Gastrocnemius medialis (tissue), 4 donors: ENCODE measurements at places on chromosomes 3 and 15. TPM values are rescaled to one million over a fixed set of nuclear protein-coding genes. Genes with fewer than 3 reads are reported as not detected.

GRCh38 chr3:71446260-71446659 lies 137.3 kb downstream of the FOXP1 start:
- DNase-seq, result no peak

- DNase-seq, result no peak
These were observed 26.8 kb upstream of the HERC1 start for GRCh38 chr15:63860555-63860954.

- no peak for DNase-seq
These were observed 66.6 kb downstream of the IGF1R start for GRCh38 chr15:98714922-98715321.

DNA sequence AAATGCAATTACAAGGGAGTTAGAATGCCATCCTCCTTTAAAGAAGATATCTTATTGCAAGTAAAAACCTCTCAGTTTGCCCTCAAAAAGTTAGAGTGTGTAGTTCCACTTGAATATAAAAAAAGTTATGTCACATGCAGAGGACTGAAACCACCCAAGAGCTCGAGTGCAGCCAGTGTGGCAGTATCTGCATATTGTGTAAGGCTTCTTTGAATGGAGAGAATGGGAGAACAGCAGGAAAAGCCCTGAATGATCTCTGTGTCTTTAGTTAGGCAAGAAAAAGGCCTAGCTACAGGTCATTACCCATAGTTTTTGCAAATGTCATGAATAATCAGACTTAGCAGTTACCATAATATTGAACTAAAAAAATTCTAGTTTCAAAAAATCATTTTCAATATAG lies 13.9 kb upstream of the TEX9 start:
- no peak for DNase-seq

DNA sequence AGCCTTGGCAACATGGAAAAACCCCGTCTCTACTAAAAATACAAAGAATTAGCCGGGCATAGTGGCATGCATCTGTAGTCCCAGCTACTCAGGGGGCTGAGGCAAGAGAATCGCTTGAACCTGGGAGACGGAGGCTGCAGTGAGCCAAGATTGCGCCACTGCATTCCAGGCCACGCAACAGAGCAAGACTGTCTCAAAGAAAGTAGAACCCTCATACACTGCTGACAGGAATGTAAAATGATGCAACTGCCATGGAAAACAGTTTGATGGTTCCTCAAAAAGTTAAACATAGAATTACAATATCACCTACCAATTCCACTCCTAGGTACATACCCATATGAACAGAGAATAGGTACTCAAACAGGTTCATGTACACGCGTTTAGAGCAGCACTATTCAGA lies 158.9 kb downstream of the TBC1D5 start:
- DNase-seq, result no peak

DNA sequence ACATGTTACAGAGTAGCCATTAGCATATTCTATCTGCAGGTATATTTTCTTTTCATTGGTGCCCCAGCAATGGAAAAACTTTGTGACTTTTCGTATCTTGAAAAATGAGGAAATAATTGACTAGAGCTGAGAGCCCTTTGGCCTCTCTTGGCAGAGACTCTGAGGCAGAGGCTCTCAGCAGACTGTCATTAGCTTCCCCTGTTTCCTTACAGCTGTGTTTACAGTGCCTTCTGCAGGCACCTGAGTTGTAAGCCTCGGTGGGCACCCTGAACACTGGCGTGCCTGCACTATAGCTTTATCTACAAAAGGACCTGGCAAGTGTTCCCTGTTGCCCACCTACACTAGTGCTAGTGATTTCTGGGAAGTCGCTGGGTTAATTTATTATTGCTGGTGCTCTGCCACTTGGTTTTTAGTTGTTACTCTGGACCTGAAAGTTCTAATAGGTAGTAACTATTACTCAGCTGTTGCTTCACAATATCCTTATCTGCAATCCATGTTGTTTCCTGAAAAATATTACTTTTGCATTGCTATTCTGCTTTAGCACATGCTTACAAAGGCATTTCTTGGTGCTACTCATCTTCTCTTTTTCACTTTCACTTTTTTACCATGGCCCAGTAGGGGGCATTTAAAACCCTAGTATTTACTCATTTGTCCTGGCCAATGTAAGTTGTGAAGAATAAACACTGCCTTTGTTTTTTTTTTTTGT lies 7.8 kb upstream of the GPR171 start:
- DNase-seq, result no peak

DNA sequence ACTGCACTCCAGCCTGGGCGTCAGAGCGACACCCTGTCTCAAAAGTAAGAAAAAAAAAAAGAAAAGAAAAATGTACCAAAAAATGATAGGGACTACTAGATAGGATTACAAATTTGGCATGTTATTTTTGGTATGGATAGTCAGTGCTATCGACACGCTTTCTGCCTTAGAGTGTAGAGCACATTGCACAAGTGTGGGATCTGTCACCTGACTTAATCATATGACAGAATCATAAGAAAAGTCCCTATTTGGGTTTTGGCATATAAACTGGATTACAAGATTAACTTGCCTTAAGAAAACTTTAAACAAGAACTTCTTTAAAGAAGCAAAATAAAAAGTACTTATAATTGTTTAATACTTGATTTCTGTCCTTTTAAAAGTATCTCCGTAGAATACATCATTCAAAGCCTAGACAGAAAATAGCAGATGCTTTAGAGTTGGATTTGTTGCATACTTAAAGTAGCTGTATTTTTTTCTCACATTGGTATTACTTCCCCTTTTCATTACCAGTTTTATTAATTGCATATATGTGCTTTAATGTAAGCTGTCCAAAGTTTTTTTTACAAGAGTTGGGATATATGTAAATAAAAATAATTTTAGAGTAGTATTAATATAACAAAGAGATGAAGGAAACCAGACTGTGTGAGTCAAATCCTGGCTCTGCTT lies 7.8 kb downstream of the ATP6V1A start:
- no peak for DNase-seq

- no peak for DNase-seq
These were observed 17.1 kb upstream of the RFC4 start for GRCh38 chr3:186823386-186823785.

- DNase-seq, result no peak
These were observed 32.5 kb downstream of the TM4SF4 start for GRCh38 chr3:149506965-149507364.

GRCh38 chr3:10337323-10338163 lies 16.6 kb upstream of the SEC13 start:
- no peak for DNase-seq

GRCh38 chr15:83436513-83437158 lies 10.5 kb upstream of the SH3GL3 start:
- no peak for DNase-seq

STRIT1 gene
- total RNA-seq, result 1,273 TPM

TPRG1 gene
- 9.0 TPM for total RNA-seq

ALDH1A2 gene
- total RNA-seq, result 26.7 TPM

PLIN1 gene
- 1.8 TPM for total RNA-seq

MITF gene
- total RNA-seq, result 139 TPM

GOLGA8G gene
- total RNA-seq, result not detected

PGBD4 gene
- total RNA-seq, result 1.5 TPM

IL12A gene
- not detected for total RNA-seq
